ENCODE measurements at places on chromosomes 1 and 21. TPM values are rescaled to one million over a fixed set of nuclear protein-coding genes. Genes with fewer than 3 reads are reported as not detected.

TMEM81 gene
- 5.2 TPM for total RNA-seq

TAL1 gene
- 0.30 TPM for total RNA-seq

SPRR5 gene
- not detected for total RNA-seq

CAMK1G gene
- 0.63 TPM for total RNA-seq

HTR6 gene
- 0.55 TPM for total RNA-seq

PDZK1 gene
- total RNA-seq = 0.41 TPM

C1QB gene
- total RNA-seq = not detected

LAMC2 gene
- total RNA-seq = 1.2 TPM

LRRC47 gene
- 48.7 TPM for total RNA-seq

CCDC17 gene
- 5.9 TPM for total RNA-seq

VN1R5 gene
- not detected for total RNA-seq

LCE6A gene
- total RNA-seq = not detected

PHF13 gene
- total RNA-seq = 16.5 TPM

CNN3 gene
- 11.2 TPM for total RNA-seq

CHIA gene
- not detected for total RNA-seq

ERICH3 gene
- not detected for total RNA-seq

PDIK1L gene
- total RNA-seq = 17.9 TPM

ASCL5 gene
- 0.16 TPM for total RNA-seq

NEGR1 gene
- 0.24 TPM for total RNA-seq

G0S2 gene
- total RNA-seq = 25.9 TPM

OR2T5 gene
- total RNA-seq = not detected

RNU1-4 gene
- total RNA-seq = 1,100 TPM

AMPD2 gene
- total RNA-seq = 64.0 TPM

RXFP4 gene
- total RNA-seq = not detected

ATPAF1 gene
- total RNA-seq = 47.5 TPM

RPRD2 gene
- total RNA-seq = 32.7 TPM

RGL1 gene
- total RNA-seq = 1.7 TPM

ADAMTS1 gene
- not detected for total RNA-seq

SLFNL1 gene
- 0.53 TPM for total RNA-seq

SV2A gene
- total RNA-seq = 13.0 TPM

CAPN8 gene
- total RNA-seq = not detected

BTBD19 gene
- 9.4 TPM for total RNA-seq

SLC6A17 gene
- 0.31 TPM for total RNA-seq

HSF2BP gene
- 1.9 TPM for total RNA-seq

CDC14A gene
- 24.1 TPM for total RNA-seq

KRTAP12-2 gene
- not detected for total RNA-seq

CADM3 gene
- not detected for total RNA-seq

RYR2 gene
- total RNA-seq = 0.19 TPM

RAB29 gene
- 60.5 TPM for total RNA-seq

HNRNPCL2 gene
- not detected for total RNA-seq

TMPRSS15 gene
- total RNA-seq = not detected

EVA1C gene
- 8.5 TPM for total RNA-seq

MCOLN3 gene
- total RNA-seq = 0.74 TPM
